ENCODE measurements at places on chromosomes 2 and 18.

DNA sequence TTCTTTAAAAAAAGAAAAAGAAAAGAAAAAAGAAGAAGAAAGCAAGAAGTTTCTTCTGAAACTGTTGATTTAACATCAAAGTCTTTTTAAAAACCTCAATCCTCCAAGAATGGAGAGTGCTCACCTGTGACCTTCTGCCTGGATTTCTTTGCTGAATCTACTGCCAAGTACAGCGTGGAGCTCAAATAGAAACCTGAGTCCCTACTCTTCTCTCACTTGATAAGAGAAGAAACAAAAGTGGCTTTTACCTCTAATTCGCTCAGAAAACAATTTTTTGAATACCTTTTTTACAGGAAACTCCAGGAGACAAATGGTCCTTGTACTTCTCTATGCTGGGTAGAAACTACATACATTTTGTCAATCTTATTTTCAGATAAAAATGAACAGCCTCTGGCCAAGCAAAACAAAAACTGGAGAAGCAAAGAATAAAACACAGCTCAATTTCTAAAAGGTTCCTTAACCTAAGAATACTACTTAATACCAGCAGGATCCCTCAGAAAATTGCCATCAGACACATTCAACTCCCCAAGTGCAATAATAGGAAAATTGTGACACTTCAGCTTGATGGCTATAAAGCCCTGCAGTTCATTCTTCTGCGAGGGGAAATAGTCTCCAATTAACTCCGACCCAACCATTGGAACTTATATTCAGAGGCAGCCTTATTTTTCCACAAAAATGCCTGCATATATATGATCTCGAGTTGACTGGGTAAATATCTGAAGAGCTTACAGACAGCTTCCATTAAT, 85.8 kb downstream of the GRB14 start:
- DNase-seq: no peak

GRCh38 chr2:239195318-239195871, 205.4 kb downstream of the HDAC4 start:
- DNase-seq: no peak

GRCh38 chr2:140586379-140586778, 1544.4 kb downstream of the LRP1B start:
- DNase-seq: no peak

- no peak for DNase-seq
These were observed 259.1 kb downstream of the XIRP2 start for GRCh38 chr2:167147271-167147941.

- no peak for DNase-seq
These were observed 13.3 kb downstream of the OBSL1 start for GRCh38 chr2:219557791-219558785.

- DNase-seq: no peak
These were observed 258.3 kb upstream of the SALL3 start for GRCh38 chr18:78721238-78721875.

DNA sequence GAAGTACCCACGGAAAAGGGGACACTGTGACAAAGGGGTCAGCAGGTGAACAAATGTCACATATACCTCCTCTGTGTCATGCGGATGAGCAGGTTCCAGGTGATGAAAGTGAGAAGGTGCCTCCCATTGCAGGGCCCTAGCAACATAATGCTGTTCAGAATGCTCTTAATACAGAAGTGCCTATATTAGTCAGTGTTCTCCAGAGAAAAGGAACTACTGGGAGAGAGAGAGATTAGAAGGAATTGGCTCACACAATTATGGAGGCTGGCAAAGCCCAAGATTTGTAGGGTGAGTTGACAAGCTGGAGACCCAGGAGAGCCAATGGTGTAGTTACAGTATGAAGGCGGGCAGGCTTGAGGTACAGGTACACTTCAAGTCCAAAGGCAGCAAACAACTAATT, 98.1 kb upstream of the CDC42EP3 start:
- no peak for DNase-seq

DNA sequence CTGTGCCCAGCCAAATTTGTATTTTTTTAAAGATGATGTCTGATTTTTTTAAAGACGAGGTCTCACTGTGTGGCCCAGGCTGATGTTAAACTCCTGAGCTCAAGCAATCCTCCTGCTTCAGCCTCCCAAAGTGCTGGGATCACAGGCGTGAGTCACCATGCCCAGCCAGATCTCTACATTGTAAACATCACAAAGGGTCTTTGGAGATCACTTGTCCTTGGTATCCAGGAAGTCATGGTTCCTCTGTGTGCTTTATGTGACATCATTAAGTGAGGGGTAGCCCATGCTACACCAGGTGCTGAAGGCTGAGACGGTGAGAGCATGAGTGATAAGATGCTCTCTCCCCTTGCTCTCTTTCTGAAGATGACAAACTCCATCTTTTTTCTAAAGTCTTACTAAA, 7.0 kb upstream of the NUP35 start:
- no peak for DNase-seq

DNA sequence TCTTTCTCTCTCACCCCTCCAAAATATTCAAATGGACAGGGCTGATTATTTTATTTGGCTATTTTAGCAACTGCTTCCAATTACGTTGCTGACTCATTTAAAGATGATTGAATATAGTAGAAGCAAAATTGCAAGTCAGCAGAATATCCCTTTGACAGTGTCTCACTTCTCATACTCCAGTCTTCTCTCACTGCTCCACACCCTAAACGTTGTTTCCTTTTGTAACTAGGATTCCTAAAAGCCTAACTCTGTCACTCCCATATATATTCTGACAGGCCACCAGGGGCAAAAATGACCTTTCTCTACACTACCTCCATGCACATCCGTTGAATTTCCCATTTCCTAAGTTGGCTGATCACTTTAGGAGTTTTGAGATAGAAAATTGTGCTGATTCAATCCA, 351.1 kb downstream of the RND3 start:
- no peak for DNase-seq

DNA sequence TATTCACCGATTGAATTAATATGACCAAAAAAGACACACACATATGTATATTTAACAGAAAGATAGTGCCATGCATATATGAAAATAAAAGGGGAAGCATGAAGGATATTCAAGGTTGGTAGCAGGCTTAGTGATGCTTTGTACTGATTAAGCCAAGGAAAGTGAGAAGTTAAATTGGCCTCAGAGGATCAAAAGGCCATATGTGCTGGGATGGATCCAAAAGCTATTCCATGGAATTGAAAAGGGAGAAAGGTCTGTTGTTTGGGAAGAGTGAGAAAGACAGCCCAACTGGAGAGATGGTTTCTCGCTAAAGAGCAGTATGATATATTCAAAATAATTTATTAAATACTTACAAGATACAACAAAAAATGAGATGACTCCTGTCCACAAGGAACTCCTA, 65.9 kb downstream of the INSIG2 start:
- DNase-seq: no peak

GRCh38 chr2:205361272-205361671, 321.0 kb upstream of the NRP2 start:
- no peak for DNase-seq

GRCh38 chr18:51077217-51077616, 47.2 kb downstream of the SMAD4 start:
- peak; percentile 23 for DNase-seq

- DNase-seq: no peak
These were observed 161.3 kb upstream of the REG3G start for GRCh38 chr2:78864205-78864604.

DNA sequence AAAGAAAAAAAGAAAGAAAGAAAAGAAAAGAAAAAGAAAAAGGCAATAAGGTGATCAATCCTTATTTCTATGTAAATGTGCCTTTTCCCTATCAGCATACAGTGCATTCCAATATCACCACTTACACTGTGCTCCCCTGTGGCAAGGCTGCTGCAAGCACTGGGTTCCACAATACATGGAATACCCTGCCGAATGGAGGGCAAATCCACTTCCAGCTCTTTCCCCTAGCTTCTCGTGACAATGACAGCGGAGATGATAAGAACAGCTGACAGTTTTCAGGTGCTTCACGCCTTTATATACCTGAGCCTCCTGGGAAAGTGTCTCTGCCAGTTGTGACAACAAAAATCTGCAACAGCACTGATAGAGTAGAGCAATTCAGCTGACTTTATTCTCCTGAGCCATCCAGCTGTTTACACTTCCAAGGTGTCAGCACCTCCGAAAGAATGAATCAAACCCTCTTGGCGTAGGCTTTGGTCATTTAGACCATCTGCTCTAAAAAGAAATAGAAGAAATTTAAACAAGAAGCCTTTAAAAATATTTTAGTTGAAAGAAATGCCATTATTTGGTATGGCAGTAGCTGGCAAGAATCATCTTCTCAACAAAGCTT, 135.2 kb upstream of the RNF152 start:
- no peak for DNase-seq

DNA sequence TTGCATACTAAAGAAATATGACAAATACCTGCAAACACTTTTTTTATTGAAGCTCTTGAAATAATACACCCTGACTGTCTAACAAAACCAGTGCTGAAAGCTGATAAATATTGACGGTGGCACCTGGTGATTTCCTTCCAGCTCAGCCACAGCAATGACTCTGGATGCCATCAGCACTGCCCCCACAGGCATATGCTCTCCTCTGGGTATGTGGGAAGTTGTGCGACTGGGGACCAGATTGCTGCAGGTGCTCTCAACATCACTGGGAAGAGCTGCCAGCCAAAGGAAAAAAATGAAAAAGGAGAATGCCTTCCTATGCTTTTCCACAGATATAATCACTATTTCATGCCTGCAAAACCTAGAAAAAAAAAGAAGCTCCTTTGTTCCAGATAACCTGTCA, 141.5 kb downstream of the PIGN start:
- DNase-seq: no peak

DNA sequence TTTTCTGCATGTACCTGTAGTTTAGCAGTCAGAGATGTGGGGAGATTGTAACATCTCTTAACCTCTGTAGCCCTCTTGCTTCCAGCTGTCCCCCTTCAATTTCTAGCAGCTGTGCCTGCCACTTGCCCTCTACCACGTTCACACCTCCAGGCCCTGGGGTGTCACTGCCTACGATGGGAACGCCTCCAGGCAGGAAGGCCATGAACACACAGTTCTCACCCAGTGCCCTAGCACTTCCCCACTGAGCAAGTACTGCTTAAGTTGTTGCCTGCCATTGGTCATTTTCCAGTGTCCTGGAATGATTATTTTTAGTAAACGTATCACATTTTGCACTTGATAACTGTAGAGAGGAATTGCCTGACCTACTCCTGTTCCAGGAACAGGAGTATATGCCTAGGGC, 77.1 kb upstream of the B3GNT7 start:
- no peak for DNase-seq

DNA sequence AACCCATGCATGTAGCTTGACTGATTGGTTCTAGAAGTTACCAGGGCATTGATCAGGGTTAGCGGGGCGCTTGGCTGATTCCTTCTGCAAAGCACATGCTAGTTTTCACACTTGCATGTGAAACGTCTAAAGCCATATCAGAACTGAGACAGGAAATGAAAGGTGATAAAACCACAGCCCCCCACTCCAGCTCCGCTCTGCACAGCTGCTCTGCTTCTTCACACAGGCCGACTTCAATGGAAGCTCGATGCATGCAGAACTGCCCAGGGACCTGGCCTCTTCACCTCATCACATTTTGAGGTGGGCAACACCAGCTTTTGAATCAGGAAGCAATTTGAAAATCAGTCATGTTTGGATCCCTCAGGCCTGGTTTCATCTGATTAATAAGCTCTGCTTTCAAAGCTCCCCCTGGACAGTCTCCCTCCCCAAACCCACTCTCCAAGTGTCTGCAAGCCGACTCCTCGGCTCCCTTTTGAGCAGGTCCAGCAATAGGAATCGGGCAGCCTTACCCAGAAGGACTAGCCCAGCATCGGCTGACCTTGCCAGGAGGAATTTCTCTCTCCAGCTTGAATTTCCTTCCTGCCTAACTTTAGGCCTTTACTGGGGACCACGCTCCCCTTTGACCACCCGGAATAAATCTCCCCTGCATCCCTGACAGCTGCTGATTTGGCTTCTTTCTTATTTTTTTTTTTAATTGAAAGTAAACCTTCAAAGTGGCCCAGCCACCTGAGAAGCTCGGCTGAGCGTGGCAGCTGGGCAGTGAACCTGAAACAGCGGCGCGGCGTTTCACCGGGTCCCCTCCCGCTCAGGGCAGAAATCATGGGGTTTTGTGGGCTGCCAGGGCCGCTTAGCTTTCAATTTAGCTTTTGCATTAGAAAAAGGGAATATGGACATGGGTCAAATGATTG, 31.7 kb downstream of the HRH4 start:
- no peak for DNase-seq

- DNase-seq: peak; percentile 55
These were observed 57.4 kb downstream of the ADI1 start for GRCh38 chr2:3461801-3462492.

GRCh38 chr2:240247868-240248720, 107.6 kb upstream of the OTOS start:
- DNase-seq: no peak

DNA sequence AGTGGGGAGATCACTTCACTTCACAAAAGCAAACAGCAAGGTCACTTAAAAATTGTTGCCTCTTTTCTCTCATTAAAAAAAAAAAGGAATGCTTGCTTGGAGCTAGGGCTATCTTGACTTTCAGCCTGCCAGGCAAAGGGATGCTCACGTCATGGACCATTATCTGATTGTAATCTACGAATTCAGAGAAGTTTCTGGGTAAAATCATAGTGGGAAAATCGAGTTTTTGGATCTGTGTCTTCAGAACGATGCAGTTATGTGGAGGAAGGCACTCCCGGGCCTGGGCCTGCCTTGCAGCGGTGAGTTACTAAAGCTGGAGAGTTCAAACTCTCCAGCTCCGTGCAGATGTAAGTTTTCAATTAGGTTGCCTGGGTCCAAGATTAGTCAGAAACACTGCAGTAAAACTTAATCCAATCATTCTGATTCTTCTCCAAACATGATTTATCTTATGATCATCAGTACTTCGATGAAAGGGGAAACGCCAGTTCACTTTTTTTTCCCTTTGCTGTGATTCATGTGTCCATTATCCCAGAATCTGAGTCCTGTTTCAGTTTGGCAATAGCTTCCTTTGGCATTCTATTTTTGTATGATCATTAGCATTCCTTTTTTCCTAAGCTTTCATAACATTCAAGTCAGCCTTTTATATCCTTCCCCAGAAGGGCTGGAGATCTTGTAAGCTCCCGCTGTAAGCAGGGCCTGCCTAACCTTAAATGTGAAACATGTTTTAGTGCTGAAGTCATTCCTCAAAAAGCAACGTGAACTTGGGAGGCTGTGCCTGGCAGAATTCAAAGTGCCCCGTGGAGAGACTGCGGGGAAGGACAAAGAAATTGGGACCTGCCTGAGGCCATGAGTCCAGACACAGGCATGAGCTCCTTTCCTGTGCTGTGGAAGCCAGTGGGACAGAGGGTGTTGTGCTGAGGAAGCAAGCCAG, 119.3 kb upstream of the TWIST2 start:
- peak; percentile 34 for DNase-seq

GRCh38 chr2:166167449-166167848, 39.6 kb upstream of the SCN1A start:
- peak; percentile 53 for DNase-seq

GRCh38 chr2:218345491-218346236, 11.0 kb upstream of the CATIP start:
- no peak for DNase-seq

DNA sequence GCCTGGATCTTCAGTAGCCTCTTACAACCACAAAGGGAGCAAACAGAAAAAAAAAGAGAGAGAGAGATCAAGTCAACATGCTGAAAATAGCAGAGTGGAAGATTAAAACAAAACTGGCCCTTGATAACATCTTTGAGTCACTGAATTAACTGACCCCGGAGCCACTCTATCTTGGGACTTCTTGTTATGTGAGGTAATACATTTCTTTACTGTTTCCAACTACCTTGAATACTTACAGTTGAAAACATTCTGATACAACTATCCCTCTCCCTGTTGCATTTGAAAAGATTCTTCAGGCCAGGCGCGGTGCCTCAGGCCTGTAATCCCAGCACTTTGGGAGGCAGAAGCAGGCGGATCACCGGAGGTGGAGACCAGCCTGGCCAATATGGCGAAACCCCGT, 208.1 kb downstream of the MEMO1 start:
- no peak for DNase-seq
